ENCODE measurements at places on chromosomes 4 and X.

DNA sequence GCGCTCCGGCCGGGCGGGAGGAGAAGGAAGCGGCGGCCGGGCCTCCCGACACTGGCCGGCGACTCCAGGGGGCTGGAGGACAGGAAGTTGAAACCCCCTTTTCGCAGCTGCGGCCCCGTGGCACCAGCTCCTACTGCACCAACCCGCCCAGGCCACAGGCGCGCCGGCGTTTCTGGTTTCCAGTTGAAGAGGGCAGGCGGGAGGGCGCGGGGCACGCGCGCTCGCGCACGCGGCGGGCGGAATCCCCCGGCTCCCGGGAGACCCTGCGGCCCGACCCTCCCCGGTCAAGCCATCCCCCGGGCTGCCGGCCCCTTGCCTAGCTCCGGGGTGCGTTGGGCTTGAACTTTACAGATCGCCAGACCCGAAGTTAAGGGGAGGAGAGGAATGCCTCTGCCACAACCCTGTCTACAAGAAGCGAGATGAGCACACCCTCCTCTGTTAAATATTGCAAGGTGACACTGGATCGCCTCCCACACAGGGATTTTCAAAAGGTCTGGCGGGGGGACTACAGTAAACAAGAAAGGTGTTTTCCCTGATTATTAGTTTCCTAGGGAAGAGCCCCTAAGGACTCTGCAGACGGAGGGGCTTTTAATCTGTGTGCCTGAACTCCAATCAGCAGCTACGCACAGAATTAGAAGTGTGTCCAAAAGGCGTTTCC is 1.4 kb downstream of the ELOVL6 start:
- peak; percentile 34 for DNase-seq

DNA sequence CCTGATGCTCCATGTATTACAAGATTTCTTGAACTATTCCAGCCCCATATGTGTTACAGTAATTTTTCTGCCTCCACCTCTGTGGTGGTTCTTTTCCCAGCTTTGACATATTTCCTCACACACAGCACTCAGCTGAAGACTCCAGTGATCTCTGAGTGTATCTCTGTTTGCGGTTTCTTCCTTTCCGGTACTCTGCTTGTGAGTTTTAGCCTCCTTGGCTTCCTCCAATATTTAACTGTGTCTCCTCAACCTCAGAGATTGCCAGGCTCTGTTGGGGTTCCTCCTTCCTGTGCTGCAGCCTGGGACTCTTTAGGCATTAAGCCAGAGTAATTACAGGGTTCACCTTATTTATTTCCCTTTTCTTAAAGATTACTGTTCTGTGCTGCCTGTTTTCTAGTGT is 73.2 kb downstream of the NFKB1 start:
- no peak for DNase-seq

DNA sequence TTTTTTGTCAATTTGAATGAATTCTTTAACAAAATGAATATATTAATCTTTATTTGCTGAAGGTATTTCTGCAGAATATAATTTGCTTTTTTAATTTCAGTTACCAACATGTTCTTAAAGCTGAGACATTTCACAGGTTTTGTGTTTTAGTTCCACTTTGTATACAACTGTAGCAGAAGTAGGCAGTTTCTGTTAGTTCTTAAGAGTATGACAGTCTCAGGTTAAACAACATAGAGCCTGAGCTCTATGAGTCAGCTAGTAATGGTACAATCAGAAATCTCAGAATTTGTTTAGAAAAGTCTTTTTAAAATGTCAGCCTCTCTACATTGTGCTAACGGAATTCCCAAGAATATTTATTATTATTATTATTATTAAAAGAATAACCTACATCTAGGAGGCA is 50.4 kb downstream of the GSTCD start:
- no peak for DNase-seq

DNA sequence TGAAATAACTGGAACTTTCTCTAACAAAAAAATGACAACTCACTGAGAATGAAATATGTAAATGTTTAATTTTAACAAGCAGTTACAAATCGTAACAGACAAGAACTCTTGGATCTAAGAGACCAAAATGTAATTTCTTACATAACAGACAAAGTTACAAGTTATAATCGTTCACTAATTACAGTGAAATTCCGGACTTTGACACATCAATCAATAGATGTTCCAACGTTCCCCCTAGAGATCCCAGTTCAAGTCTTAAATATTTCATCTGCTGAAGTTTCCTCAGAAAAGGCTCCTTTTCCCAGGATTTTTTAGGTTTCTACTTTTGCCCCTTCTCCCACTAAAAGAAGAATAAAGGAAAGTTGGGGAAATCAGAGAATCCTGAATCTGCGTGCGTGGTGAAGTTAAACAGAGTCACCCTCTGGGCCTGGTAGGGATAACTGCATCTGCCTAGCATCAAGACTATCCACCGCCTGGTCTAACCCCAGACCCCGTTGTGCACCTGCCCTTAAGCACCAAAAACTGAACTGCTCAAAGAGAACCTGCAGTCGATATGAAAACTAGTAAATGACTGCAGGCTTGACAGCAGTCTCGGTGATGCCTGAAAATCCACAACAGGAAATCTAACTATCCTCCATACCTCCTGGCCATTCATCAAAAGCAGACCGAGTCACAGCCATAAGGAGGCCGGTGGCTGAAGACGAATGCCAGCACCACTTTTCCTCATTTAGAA is 2.3 kb downstream of the IRF2 start:
- no peak for DNase-seq

GRCh38 chr4:152340818-152341217 is 195.1 kb downstream of the FBXW7 start:
- no peak for DNase-seq

GRCh38 chr4:24887881-24888430 is 24.9 kb downstream of the CCDC149 start:
- DNase-seq, result no peak

GRCh38 chrX:46913667-46914066 is 1.4 kb downstream of the JADE3 start:
- no peak for DNase-seq
